Hematopoietic multipotent progenitor cell treated with erythropoietin and hydrocortisone succinate and interleukin-3 and kit ligand, for 17 days (in vitro differentiated cells): ENCODE measurements at places on chromosomes 12 and 14.

- no peak for DNase-seq
Observed at GRCh38 chr12:26121323-26122060, 3.3 kb downstream of the BHLHE41 start.

DNA sequence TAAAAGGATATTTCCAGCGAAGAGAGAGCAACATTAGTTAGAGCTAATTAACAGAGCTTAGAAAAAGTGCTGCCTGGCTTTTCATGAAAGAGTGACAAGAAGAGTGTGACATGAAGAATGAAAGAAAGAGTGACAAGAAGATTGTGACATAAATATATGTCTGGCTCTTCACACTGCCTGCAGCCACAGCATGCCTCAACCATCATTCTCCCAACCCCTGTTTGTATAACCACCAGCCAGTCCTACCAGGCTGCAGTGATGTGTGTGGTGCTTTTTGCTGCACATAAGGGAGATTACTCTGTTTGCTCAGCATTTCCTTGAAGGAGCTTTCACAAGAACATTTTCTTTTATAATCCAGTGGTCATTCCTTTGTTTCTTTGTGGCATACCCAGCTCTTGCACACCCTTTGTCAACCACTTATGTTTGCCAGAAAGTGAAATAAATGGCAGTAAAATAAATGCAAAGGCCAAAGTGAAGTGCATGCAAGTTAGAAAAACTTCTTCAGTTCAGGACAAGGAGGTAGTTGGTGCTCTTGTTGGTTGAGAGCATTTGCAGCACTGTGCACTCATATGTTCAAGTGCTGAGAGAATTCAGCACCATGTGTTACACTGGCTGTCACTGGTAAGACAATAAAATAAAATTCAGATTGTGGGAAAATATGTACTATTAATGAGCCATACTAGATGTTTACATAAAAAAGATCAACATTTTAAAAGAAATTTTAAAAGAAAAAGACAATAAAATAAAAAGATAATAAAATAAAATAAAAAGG, 50.6 kb downstream of the KIF21A start:
- DNase-seq, result no peak

DNA sequence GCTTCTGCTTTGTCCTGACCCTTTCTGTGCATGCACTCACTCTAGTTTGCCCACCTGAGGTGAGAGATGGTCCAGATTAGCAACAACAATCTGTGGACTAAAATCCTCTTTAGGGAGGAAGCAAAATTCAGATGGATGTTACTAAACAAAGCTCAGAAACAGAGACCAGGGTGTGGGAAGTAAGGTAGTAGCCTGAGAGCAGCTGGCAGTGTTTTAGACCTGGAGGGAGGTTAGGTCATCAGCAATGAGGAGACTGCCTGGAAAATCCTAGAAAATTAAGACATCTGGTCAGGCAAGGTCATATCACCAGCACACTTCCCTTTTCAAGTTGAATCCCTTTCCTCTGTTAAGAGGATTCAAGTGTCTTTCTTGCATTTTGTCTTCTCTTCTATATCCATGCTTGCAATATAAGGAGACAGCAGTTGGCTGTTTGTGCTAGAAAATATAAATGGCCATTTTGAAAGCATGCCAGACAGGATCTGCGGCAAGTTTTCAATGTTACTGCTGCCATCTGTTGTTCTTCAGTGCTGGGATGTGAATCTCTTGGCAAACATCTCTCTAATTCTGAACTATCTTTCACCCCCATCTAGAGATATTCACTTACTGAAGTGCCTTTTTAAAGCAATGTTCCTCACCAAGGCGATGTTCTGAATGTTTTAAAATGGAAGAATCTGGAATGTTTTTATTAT, 266.4 kb downstream of the NAV3 start:
- no peak for DNase-seq

DNA sequence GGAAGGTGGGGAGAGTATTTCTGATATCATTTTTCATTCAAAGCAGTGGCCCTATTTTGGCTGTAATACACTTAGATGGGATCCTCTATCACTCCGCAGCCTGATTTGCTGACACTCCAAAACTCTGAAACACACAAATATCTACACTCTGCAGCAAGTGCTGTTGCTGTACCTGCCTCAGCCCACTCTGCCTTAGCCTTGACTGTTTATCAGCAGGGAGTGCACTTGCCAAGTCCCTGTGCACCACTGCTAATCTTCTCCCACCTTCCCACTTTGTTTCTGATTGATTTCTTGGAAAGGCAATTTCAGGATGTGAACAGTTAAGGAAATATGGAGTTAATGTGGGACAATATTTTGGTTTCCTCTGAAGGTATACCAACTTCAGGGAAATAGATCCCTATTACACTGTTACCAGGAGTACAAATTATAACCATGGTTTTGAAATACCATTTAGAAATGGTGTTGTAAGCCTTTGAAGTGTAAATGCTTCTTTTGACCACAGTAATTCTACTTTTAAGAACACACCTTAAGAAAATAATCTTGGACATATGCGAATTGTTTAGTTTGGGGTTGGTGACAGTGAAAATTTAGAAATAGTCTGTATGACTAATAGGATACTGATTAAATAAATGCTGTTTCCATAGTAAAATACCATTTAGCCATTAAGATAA, 59.3 kb downstream of the MBIP start:
- DNase-seq, result no peak

DNA sequence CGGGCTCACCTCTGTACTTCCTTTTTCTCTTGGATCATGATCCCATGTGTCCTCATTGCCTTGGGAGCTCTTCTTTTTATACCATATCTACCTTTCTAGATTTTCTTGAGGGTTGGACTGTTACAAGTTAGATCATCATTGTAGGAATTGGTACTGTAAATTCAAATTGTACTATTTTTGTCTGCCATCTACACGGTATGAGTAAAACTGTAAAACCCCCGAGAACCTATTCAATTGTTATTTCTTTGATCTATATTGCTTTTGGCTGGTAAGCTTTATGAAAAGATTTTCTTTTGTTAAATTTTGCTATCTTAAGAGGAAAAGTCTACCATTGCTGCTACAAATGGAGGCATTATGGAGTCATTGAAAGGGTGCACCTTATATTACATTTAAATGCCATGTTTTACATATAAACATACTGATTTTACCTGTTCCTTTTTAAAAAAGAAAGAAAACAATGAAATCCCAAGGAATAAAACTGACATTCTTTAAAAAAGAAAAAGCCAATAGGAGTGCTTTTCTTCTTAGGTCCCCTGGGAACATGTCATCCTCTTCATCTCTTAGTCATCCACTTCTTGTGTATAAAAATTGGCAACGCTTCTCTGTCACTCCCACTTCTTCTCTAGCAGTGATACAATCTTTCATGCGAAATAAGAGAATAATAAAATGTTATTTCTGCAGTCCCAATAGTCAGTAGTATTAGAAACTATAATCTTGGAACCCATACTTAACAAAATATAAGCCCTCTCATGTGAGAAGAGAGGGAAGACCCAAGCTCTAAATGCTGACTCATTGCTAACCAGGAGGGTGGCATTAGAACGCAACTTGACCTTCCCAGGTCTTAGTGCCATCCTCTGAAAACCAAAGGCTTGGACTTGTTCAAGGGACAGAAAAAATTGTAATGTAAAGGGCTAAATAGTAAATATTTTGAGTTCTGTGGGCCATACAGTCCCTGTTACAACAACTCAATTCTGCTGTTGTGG, 20.4 kb downstream of the RGS6 start:
- DNase-seq, result no peak

DNA sequence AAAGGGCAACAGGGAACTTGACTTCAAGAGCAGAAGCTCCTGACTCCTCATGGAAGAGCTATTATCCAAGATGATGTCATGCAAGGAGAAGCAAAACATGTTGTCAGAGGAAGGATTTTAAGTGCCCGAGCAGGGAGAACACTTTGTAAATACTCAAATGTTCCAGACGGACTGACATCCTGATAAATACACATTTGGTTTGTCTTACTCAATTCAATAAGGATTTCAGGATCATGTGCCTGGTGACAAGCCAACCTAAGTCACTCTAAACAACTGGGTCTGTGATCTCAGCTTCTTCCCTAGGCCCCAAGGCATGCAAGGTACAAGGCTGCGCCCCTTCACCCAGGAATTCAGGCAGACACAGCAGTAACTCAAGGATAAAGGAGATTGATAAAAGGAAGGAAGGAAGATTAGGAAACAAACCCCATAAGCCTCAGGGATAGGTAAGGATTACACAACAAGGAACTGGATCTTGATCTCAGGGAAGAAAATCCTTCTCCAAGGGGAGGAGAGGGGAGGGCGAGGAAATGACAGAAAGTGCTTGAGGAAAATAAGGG, 26.8 kb upstream of the CEBPE start:
- no peak for DNase-seq

- no peak for DNase-seq
Observed at GRCh38 chr12:5690240-5690639, 254.8 kb downstream of the ANO2 start.

DNA sequence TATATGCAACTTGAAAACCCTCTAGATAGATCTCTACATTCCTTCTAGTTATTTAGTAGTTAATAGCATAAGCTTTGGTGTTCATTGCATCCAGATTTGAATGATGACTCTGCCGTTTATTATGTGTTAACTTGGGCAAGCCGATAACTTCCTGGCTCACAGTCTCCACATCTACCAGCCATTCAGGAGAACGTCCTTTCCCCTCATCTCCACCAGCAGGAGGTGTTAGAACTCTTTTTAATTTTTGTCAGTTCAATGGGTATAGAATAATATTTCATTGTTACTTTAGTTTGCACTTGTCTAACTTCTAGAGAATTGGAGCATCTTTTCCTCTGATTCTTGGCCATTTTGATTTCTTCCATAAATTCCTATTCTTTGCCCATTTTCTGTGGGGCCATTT, 30.0 kb upstream of the WSCD2 start:
- peak; percentile 59 for DNase-seq

- no peak for DNase-seq
Observed at GRCh38 chr12:116534311-116535121, 24.7 kb upstream of the MAP1LC3B2 start.

DNA sequence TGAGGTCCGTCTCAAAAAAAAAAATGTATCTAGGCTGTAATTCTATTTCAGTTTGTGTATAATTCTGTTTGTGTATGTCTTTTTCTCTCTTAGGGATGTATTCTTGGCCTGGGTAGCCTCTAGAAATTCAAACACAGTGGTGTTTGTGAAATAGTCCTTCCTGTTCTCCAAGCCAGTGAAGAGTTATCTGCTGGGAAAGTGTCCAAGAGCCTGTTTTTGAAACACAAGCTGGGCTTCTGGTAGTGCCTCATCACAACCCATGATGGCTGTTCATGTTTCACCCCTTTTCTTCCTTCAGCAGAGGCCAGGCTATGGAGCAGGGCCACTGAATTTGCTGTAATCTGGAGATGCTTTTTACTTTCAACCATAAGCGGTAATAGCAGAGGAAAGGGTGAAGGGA, 14.7 kb downstream of the METTL3 start:
- DNase-seq, result no peak

- DNase-seq, result no peak
Observed at GRCh38 chr12:75631831-75632230, 120.4 kb upstream of the KRR1 start.

- no peak for DNase-seq
Observed at GRCh38 chr14:100224229-100224866, 14.6 kb upstream of the YY1 start.

GRCh38 chr14:59771577-59771976, 99.0 kb downstream of the RTN1 start:
- DNase-seq, result no peak

DNA sequence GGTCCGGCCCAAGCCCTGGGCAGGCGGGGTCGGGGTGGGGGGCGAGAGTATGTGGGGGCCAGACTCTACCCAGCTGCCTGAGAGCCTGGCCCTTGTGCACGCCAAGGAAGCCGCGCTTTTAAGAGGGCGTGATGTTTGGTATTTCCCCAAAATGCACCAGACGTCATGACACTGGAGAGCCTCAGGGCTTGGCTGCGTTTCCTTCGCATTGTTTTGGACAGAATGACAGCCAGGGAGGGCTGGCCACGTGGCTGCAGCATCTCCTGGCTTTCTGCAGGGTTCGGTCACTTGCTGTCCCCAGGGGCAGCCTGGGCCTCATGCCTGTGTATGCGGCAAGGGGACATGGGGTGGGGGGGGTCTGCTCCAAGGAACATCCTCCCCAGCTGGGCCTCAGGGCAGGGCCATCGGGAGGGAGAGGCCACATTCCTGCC, 16.1 kb upstream of the NUDT14 start:
- DNase-seq, result no peak

- no peak for DNase-seq
Observed at GRCh38 chr12:98344046-98344930, 171.1 kb upstream of the TMPO start.

- no peak for DNase-seq
Observed at GRCh38 chr12:131383741-131384543, 326.9 kb upstream of the SFSWAP start.

GRCh38 chr12:109775172-109775881, 57.9 kb downstream of the TRPV4 start:
- peak; percentile 59 for DNase-seq

DNA sequence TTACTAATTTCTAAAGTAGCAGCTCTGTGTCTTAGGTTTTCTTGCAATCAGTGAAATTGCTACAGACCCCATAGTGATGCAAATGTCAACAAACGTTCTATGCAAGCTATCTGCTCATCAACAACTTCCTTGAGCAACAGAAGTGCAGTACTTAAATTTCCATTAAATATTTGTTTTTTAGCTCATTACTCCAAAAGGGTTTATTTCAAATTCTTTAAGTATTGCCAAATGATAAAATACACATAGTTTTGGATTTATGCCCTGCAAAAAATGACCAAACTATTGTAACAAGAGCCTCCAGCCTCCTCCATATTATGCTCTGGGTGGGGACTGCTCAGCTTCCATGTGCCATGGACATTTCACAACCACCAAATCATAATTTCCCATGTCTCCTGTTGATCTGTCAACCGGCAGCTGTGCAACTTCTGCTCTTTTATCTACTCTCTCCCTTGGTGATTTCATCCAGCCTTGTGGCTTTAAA, 4.4 kb downstream of the BDKRB1 start:
- DNase-seq, result no peak

DNA sequence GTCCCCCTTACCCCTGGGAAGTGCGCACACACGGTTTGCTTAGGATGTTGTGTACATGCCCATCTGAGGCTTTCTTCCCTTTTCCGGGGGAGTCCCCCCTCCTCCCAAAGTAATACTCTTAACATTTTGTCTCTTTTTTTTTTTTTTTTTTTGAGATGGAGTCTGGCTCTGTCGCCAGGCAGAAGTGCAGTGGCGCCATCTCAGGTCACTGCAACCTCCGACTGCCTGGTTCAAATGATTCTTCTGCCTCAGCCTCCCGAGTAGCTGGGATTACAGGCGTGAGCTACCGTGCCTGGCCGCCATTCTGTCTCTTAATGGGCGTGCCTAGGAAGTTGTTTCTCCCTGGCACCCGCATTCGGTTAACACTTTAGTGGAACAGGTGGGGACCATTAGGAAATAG, 4.5 kb upstream of the GMFB start:
- DNase-seq, result no peak

DNA sequence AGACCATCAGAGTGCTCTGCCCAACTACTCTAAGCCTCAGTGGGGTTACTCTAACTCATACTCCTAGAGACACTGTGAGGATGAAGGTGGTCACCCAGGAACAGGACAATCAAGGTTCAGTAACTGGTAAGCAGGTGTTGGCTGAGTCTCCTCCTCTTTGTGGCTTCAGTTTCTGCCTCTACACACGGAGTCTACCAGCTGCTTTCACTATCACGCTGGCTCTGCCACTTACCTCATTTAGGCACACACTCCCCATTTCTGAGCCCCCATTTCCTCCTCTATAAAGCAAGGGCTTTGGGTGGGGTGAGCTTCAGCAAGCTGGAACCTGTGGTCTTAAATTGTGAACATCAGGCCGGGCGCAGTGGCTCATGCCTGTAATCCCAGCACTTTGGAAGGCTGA, 7.3 kb upstream of the TCHP start:
- no peak for DNase-seq
